HuH-7 (cell line): ENCODE measurements at places on chromosomes 1 and 21.

- DNase-seq: no peak
These were observed 23.2 kb downstream of the DDX59 start for GRCh38 chr1:200646515-200646914.

DNA sequence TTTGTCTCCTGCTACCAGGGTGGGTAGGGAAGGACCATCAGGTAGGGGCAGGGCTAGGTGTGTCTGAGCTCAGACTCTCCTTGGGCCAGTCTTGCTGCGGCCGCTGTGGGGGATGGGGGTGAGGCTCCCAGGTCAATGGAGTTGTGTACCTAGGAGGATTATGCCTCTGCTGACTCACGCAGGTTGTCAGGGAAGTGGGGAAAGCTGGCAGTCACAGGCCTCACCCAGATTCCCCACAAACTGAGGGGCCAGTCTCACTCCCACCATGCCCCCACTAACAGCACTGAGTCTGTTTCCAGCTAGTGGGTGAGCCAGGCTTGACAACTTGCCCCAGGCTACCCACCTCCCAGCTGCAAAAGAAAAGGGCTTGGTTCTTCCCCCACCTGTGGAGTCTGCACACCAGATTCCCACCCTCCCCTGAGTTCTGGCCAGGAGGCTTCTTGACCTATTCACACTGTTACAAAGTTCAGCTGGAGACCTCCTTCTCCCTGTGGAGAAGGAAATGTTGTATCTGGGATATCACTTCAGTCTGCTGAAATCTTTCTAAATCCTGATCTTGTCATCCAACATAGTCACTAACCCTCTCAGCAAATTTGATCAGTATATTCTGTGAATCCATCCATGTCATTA, 69.2 kb upstream of the GJA8 start:
- DNase-seq: no peak

GRCh38 chr1:30881319-30882181, 27.0 kb downstream of the SDC3 start:
- DNase-seq: no peak

DNA sequence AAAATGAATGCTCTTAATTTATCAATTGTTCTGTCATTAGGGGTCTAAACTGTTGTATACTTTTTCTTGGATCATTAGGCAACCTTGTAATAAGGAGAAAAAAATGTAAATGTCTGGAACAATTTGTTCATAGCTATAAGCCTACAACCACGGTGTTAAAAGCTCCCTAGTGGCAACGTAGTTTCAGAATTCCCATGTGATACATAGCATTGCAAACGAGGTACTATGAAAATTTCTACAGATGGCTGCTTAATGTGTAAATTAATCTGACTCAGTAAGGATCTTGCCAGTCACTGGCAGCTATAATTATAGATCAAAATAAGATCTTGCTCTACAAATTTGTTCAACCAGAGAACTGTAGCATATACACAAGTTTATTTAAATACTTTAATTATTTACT, 304.1 kb upstream of the ADGRL4 start:
- no peak for DNase-seq

- DNase-seq: peak; percentile 51
These were observed 106.7 kb downstream of the HIVEP3 start for GRCh38 chr1:41812051-41812450.

DNA sequence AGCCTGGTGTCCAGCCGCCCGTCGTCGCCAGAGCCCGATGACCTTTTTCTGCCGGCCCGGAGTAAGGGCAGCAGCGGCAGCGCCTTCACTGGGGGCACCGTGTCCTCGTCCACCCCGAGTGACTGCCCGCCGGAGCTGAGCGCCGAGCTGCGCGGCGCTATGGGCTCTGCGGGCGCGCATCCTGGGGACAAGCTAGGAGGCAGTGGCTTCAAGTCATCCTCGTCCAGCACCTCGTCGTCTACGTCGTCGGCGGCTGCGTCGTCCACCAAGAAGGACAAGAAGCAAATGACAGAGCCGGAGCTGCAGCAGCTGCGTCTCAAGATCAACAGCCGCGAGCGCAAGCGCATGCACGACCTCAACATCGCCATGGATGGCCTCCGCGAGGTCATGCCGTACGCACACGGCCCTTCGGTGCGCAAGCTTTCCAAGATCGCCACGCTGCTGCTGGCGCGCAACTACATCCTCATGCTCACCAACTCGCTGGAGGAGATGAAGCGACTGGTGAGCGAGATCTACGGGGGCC, 1.2 kb downstream of the OLIG2 start:
- DNase-seq: no peak

DNA sequence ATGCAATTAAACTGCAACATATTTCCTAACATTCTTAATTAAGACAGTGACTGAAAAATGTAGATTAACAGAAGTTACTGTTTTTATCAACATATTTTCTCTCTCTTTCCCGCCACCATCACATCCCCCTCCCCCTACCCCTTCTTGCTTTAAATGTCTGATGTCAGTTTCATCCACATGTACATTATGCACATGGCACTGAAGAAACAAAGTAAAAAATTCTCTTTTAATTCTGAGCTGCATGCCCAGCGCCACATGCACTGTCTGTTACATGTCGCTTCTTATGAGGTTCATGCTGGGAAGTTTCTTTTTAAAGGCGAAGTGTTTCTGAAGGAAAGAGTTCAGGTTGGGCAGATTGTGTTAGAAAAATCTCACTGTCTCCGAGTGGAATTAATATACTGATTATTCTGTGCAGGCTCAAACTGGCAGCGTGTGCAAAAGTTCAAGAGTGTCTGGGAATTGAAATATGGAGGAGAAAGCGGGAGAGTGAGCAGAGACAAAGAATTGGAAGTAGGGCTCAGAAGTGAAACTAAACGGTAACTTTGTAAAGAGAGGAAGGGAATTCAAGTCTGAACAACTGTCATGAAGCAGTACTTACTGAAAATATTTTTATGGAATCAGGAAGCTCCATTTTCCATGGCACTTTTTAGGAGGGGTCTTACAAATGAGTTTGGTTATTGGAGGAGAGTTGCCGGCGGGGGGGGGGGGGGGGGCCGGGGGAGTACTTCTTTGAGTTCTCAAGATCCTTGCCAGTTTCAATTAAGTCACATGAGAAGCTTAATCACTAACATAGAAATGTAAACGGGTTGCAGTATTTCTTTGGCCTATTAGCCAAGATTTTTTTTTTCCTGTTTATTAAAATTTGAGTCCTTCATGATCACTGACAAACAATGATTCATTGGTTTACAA, 217.6 kb downstream of the SDCCAG8 start:
- no peak for DNase-seq

DNA sequence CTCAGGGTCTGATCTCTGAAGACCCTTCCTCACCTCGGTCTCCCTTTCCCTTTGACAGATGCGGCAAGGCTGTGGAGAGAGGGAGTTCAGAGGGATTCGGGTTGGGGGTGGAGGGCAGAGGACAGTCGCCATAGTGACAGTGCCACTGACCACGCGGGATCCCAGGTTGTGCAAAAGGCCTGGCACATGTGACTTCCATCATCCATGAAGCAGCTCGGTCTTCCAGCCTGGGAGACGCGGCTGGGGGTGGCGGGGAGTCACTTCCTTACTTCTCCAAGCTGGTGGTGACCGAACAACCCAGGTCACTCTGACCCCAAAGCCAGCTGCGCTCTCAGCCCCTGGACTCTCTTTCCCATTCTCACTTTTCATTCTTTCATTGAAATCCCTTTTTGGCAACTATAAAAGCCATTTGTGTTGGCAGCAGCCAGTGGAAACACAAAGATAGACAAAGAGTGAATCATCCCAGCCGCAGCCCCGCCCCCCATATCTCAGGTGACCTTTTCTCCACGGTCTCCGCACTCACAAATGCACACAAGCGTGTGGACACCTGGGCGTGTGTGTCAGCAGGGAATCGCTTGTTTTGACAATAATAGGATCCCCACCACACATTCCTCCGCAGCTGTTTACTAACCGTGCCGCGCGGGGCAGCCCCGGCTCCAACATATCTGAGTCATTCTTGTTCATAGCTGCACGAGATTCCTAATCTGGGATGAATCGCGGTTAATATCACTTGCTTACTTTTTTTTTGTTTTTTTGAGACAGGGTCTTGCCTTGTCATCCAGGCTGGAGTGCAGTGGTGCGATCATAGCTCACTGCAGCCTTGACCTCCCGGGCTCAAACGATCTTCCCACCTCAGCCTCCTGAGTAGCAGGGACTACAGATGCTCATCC, 68.3 kb downstream of the DHRS3 start:
- DNase-seq: peak; percentile 52

DNA sequence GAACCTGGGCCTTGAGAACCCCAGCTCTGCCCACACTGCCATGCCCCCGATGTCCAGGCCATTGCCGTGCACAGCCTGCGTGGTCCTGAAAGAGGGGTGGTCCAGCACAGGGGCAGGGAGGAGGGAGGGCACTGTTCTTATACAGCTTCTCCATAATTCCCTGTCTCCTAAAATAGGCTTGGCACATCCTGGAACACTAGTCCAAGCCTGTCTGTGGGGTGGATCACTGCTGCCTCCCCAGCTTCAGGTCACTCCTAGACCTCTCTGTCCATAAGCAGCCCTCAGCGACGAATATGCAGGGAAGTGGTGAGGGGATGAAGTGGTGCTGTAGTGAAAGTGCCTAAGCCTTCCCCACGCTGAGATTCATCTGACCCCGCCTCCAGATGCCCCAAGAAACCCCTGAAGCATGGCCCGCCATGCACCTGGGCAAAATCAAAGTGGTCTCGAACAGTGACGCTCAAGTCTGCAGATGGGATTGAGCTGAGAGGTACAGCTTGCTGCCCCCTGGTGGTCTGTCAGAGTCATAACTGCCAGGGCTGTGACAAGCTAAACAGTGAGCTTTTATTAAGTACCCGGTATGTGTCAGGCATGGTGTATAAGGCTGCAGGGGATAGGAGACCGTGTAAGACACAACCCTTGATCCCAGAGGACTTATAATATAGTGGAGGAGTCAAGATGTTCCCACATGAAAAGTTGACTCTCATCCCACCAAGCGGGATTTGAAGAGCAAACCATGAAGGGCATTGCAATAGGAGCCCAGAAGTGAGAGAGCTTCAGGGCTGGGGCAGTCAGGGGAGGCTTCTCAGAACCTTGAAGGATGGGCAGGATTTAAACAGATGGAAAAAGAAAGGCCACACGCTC, 66.6 kb downstream of the FAM163A start:
- DNase-seq: peak; percentile 81

GRCh38 chr1:30511991-30512913, 211.1 kb downstream of the MATN1 start:
- no peak for DNase-seq

GRCh38 chr1:85326336-85326735, 49.9 kb upstream of the BCL10 start:
- DNase-seq: no peak

DNA sequence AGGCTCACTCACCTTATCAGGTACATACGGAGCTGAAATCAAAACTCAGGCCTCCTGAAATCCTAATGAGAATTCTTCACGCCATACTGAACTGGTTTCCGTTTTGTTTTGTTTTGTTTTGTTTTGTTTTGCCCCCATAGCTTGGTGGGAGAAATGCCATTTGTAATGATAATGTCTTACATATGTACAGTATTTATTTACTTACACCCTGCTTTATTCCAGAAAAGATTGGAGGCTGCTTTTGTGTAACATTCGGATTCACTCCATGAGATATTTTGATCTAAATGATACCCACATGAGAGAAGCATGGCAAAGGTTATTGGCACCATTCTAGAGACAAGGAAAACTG, 84.7 kb downstream of the EPHB2 start:
- DNase-seq: no peak

GRCh38 chr1:27664291-27664690, 7.7 kb downstream of the IFI6 start:
- no peak for DNase-seq

DNA sequence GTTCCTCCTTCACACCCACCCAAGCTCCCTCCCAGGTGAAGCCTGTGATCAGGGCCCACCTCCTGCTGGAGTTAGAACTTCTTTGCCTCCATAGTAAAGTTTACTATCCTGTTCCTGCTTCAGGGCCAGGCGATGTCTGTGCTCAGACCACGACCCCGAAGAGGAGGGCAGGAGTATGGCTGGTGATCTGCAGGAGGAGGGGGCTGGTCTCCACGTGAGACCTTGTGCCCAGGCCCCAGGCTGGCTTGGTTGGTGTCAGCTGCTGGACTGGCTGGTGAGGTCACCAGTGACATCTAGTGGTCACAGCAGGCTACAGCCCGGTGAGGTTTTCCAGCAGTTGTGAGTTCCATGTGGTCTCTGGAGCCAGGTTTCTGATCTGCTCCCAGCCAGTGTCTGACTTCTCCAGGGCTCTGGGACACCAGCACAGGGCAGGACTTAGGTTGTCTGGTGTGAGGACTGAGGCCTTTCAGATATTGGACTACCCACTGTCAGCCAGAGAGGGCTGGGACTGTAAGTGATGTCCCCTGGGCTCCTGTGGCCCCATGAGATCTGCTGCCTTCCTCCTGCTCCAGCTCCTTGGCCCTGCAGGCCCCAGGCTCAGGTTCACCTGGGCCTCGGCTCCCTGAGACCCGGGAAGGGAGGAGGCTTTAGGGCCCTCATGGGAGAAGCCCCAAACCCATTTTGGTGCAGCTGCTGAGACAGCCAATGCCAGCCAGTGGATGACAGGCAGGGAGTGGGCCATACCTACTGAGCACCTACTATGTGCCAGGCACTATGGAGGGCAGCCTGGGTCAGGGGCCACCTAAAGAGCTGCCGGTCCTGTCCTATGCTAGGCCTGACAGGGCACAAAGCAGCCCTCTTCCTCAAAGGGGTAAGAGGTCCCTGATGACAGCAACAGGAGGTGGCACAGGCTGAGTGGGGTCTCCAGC, 6.0 kb upstream of the UBL4B start:
- peak; percentile 88 for DNase-seq

DNA sequence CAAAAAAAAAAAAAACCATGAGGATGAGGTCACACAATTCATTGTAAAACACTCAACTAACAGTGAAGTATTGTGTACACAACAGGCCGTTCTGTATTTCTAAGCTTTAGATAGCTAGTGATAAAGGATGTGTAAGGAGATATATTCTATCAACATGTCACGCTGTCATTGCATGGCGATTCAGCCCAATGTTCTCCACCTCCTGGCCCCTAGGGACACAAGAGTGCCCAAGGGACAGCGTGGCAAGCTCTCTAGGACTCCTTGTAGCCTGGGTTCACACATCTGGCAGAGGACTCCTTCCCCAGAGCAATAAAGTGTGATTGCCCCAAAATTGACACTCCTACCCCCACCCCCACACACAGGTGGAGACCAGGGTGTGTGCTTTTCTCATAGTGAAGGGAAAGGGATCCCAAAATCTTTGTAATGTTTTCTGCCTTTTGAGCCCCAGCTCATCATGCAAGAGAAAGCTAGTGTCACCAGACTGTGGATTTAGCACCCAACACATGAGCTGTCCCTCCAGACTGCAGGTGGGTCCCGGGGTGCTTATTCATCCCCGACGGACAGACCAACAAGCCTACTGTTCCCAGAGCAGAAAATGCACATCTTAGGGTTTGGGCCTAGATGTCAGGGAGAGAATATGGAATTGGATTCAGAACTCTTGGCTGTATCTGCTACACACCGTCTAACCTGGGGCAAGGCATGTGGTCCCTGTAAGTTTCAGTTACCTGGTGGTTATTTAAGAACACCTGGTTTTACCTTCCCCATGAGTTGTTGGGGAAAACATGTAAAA, 11.5 kb downstream of the TMPRSS3 start:
- DNase-seq: no peak

DNA sequence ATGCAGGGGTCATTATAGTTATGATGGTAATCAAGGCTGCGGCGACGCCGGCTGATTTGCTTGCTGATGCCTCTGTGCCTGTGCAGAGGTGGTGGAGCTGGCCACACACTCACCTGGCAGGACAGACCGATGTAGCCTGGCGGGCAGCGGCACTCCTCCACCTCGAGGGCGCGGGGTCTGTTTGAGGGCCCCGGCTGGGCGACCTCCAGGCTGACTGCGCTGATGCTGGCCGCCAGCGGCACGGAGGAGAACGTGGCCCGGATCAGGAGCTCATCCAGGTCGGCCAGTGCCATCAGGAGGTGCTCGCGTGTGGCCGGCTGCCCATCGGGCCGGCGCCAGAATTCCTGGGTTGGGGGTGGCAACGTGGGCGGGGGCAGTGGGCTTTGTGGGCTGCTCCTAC, 52.7 kb downstream of the LDLRAD2 start:
- no peak for DNase-seq
